ENCODE measurements at places on chromosomes 7 and 10.

- no peak for DNase-seq
Observed at GRCh38 chr7:47351233-47352154, 230.4 kb downstream of the TNS3 start.

DNA sequence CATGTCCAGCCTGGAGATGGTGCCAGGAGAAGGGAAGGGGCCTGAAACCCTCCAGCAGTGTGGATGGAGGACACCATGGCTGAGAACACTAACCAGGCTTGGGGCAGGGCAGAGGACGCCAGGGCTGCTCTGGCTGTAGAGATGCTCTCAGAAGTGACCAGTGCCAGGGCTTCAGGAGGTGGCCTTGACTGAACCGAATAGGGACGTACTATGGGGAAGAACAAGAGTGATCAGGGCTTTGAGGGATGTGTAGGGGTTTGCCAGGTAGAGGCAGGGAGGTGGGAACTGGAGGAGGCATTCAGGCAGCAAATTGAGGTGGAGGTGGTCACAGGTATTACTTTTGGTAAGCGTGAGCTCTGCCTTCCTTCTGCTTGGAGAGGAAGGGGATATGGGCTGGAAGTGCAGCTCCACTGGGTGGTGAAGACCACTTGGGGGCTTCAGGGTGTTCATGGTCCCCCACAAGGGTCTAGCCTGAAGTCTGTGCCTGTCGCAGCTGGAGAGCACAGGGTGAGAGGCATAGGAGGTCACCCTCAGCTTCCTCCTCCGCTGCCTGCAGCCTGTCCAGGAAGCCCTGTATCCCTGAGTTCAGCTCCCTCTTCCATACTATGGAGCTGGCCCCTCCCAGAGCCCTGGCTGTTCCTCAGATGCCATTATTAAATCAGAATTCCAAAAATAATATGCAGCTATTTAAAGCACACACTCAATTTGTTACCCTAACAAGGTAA is 27.8 kb downstream of the ADCY1 start:
- no peak for DNase-seq

DNA sequence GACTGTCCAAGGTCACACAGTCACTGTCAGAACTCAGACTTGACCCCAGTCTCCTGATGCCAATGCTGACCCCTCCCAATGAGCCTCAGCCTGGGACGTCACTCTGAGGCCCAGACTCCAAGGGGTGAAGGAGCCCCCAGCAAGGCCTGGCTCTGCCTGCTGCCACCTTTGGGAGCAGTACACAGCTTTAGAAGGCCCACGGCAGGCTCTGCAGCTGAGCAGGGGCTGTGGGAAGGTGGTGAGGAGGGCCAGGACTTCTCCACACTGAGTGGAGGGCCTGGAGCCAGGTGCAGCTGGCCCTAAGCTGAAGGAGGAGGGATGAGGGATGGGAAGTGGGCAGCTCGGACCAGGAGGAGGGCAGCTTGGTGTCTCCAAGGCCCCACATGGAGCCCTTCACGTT is 23.9 kb upstream of the ZMIZ1 start:
- no peak for DNase-seq

- no peak for DNase-seq
Observed at GRCh38 chr10:61892961-61893360, 8.5 kb upstream of the ARID5B start.

- no peak for DNase-seq
Observed at GRCh38 chr10:49625411-49625810, 11.6 kb downstream of the CHAT start.

DNA sequence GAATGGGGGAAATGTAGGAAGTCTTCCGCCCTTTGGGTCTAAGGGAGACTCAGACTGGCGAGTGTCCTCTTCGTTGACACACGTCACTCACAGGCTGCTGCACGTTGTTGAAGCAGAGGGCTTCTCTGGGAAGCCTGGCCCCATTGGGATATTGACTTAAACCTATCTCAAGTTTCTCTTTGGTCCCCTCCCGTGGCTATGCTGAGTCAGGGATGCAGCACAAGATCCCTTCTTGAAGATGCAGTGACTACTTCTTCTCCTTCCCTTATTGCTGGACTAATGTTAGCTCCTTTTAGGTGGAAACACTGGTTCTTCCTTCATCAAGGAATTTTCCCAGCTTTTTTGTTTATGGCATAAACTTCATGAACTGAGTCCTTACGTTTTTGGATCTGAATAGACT is 89.8 kb upstream of the CCDC71L start:
- DNase-seq: no peak

DNA sequence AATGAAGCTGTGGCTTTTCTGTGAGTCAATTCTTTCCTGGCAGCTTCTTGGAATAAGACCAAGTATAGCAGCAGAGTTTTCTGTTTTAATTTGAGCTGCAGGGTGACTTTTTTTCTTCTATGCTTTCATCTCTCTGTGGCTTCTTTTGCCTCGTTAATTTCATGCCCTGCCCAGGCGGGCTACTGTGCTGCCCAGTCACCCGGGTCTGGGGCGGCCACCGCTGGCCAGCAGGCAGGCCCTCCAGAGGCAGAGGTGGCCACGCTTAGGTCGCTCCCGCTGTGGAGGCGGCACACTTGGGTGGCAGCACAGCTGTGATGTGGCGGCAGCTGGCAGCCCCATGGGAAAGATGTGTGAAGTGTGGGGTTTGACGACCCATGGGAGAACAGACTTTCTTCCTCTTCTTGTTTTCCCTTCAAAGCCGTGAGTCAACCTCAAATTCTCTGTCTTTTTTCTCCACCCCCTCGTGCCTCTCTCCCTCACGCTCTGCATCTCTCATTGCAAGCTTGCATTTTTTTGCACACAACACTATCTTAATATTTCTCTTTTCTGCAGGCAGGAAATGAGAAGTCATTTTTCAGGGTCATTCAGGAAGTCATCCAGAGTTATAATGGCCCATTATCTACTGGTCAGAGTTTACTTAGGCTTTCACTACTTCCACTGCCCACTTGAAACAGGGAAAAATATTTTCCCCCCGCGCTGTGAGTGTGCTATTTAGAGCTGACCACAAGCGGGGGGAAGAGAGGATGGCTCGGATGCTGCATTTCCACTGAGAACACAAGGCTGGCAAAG is 67.8 kb downstream of the EGFR start:
- DNase-seq: peak; percentile 17

DNA sequence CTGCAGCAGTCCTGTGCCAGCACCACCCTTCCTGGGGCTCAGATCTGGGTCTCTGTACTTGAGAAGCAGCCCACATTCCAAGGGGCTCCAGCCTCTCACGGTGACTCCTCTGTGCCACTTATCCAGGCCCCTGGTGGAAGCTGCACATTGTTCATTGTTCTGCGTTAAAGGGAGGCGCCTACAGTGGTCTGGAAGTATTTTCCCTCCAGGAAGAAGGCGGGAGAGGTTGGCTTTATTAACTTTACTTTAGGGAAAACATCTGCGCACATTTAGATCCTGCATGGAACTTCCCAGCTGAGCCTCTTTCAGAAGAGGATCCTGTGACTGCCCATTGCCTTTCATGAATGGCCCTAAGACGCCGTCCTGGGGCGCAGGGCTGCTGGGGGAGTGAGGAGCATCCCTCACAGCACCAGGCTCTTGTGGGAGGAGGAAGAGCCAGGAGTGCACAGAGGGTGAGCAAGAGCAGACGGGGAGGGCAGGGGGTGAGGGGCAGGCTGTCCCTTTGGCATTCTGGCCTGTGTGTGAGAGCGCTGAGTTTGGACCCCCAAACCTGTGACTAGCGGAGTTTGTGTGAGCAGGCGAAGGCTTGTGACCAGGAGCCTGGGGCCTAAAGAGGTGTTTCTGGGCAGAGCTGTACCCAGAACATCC is 98.6 kb upstream of the BTBD16 start:
- no peak for DNase-seq

- DNase-seq: no peak
Observed at GRCh38 chr10:64023926-64024470, 502.8 kb downstream of the REEP3 start.

GRCh38 chr7:153576096-153576495 is 476.1 kb upstream of the DPP6 start:
- no peak for DNase-seq

DNA sequence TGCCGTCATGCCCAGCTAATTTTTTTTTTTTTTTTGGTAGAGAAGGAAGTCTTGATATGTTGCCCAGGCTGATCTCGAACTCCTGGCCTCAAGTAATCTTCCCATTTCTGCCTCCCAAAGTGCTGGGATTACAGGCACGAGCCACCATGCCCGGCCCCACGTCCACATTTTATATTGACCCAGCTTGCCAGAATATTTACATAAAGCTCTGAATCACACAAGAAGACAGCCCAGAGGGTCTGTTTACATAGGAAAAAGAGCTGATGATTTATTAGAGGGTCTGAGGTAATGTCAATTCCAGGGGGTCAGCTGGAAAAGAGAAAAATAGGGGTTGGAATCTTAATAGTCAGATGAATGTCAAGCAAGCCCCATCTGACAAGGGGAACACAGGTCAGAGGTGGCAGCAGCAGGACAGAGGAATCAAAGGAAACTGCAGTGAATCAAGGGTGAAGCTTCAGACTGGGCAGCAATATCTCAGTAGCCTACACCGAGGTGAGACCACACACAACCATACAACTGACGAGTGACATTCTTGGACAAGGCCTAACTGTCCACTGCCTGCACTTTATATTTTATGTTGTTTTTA is 15.8 kb upstream of the SLF2 start:
- no peak for DNase-seq

- no peak for DNase-seq
Observed at GRCh38 chr10:6600224-6600987, 20.3 kb upstream of the PRKCQ start.

GRCh38 chr10:100628061-100628460 is 92.3 kb downstream of the HIF1AN start:
- DNase-seq: no peak

DNA sequence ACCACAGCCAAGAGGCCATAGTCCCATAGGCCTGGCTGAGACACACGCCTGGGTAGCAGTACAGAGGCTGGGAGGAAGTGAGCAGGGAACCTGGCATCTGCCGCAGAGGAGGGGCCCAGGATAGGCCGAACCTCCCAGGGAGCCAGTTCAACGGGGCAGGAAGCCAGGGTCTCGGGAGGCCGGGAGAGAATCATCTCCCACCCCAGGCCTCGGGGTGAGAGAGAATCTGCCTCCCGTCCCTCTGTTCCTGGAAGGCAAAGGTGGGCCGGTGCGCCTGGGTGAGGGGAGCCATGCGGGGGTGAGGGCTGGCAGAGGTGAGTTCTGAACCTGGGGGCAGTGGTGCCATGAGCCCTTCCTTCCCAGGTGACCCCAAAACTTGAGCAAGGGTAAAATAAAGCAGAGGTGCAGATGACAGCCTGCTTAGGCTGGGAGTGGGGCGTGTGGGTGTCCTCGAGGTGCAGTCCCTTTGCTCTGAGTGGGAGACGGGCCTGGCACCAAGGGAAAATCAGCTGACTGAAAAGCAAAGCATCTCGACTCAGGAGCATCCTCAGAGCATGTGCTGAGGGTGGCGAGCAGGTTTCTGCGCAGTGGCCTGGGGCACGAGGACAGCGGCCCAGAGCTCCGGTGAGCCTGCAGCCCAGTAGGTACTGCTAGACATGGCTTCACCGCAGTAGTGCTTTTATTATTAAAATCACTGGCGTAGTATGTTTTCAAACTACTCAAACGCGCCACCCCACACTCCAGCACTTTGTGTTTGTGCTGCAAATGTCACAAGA is 15.5 kb downstream of the AGAP3 start:
- DNase-seq: no peak

GRCh38 chr7:39553436-39553835 is 12.8 kb upstream of the YAE1 start:
- no peak for DNase-seq

- DNase-seq: no peak
Observed at GRCh38 chr7:110898516-110898915, 192.4 kb upstream of the LRRN3 start.
